ENCODE measurements at places on chromosomes 16 and 17.

GRCh38 chr16:27531826-27532800, 17.6 kb downstream of the GTF3C1 start:
- DNase-seq, result no peak

DNA sequence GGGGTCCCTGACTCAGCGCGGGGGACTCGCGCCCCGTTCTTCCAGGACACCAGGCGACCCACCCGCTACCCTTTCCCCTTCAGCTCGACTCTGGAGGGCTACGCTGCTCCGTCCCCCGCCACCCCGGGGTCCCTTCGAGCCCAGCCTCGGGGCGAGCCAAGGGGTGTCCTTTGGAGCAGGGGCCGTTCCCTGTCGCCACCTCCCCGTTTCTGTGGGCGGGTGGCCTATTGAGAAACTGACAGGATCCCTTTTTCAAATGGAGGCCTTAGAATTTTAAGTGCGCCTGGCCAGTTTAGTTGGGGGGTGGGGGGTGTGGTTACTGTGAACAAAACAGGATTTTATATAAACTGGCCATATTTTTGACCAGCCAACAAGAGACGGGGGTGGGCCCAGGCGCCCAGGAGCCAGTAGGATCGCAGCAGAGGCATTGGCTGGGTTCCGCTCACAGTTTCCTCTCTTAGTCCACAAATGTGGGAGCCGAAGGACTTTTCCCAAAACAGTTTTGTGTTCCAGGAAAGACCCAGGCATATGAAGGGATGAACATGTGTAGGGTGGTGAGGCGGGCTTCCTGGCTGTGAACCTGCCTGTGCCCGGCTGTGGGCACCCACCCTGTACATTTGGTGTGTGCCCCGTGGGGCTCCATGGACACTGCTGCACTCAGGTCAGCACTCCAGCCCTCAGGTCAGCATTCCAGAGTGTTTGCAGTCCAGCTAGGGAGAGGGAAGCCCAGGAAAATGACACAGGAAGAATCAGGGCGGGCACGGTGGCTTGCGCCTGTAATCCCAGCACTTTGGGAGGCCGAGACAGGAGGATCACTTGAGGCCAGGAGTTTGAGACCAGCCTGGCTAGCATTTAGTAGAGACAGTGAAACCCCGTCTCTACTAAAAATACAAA, 722 bp upstream of the TIMP2 start:
- peak; percentile 69 for DNase-seq

GRCh38 chr17:38434178-38434665, 6.0 kb downstream of the ARHGAP23 start:
- no peak for DNase-seq

- no peak for DNase-seq
These were observed 76.5 kb upstream of the TNRC6C start for GRCh38 chr17:77882040-77882439.

GRCh38 chr17:62656446-62656845, 29.0 kb downstream of the MRC2 start:
- DNase-seq, result no peak

DNA sequence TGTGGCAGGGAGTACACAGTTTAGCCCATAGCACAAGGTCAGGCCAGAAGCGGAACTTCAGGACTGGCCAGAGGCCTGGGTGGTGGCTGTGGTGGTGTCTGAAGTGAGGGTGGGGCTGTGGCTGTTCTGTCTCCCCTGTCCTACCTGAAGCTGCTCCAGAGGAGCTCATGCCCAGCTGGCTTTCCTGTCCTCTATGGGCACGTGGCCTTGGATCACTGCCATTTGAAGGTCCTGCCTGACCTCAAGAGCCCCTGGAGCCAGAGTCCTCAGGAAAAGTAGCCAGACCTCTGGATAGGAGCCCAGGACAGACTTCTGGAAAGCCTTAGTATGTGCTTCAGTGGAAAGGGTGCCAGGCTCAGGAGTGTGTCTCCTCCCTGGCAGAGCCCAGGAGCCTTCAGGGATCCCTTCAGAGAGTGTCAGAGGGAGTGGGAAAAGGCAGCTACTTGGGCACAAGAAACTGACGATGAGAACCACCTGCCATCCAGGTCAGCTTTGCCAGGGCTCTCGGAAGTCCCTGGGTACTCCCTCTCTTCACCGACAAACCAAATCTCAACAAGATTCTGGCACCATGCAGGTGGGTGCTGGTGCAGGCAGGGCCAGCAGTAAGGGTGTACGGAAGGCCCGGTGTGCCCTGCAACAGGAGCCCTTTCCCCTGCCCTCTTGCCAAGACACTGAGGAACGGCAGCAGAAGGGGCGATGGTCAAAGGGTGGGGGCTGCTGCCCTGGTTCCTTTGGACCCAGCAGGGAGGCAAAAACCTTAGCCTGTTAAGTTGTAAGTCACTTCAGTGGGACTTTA, 153.7 kb downstream of the NTN1 start:
- no peak for DNase-seq

DNA sequence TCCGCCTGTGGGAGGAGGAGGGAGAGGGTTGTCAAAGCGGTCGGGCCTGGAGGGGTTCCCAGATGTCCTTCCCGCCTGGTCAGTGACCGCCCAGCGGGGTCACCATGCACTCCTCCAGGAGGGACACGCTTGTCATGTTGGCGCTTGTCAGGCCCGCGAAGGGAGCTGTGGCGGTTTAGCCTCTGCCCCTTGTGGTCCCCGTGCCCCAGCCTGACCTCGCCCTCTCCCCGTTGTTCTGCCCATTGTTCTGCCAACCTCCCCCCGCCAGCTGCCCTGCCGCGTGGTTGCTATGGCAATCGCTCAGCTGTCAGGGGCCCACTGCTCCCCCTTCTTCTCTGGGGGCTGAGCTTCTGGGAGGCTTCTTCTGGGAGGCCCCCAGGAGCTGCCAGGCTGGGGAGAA, 146.4 kb upstream of the CIBAR2 start:
- DNase-seq, result no peak

DNA sequence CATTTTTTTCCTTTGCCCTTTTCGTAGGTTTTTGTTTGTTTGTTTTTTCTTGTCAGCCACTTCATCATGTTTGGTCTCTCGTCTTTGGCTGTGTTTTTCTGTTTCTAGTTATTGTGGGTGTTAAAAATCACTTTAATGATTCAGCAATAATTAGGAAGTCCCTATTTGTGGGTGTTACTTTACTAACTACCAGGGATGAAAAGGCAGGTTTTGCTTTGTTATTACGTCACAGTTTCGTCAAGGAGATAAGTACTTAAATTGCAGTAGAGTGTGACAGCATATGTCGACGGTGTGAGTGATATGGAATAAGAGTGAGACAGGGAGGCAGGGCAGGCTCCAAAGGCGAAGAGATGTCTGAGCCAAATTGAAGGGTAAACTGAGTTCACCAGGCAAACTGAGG, 479.6 kb downstream of the WWOX start:
- DNase-seq, result no peak

GRCh38 chr16:53626811-53627210, 76.8 kb downstream of the RPGRIP1L start:
- no peak for DNase-seq

DNA sequence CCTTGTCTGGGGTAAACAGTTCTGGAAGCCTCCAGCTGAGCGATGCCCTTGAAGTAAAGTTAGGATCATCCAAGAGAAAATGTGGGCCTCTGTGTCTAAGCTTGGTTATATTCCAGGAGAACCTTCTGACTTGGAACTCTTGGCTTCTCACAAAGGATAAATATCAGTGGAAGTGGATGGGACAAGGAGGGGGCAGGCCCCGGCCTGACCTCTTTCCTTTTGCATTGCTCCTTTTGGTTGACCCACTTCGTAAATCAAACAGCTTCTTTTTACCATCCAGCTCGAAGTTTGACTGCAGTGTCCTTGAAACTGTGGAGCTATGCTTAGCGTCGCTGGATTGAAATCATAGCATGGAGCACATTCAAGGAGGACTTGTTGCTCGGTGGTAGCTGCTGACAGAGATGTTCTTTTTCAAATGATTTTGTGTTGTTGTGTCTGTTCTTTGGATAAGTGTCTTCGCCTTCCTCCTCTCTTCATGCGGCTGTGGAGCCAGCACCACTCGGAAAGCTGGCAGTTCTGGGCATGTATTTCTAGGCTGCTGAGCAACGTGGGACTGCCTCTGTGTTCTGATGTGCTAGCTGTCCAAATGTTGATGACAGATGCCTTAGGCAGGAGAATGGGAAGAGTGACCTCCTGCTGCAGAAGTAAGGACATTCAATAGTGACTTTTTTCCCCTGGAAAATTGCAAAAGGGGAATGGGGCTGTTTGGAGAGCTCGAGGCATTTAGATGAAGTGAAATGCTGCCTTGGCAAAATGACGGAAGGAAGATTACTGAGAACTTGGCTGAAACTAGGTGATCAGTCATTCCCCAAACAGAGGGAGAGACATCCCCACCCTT, 4.5 kb downstream of the MINK1 start:
- no peak for DNase-seq

DNA sequence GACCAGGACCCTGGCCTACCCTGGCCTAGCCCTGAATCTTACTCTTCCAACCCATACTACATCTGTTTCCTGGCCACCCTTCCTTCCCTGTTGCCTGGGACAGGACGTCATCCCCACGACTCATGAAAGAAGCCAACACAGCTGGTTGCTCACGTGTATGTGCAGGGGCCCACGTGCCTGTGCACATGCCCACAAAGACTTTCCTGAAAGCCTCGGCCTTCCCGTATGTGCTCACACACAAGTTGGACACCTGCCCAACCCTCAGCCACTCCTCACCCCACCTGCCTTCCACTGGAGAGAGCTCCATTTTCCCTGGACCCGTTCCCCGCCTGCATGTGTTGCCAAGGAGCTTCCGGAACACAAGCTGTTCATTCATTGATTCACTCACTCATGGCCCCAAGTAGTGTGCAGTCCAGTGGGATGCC, 7.0 kb downstream of the PLXDC1 start:
- no peak for DNase-seq

DNA sequence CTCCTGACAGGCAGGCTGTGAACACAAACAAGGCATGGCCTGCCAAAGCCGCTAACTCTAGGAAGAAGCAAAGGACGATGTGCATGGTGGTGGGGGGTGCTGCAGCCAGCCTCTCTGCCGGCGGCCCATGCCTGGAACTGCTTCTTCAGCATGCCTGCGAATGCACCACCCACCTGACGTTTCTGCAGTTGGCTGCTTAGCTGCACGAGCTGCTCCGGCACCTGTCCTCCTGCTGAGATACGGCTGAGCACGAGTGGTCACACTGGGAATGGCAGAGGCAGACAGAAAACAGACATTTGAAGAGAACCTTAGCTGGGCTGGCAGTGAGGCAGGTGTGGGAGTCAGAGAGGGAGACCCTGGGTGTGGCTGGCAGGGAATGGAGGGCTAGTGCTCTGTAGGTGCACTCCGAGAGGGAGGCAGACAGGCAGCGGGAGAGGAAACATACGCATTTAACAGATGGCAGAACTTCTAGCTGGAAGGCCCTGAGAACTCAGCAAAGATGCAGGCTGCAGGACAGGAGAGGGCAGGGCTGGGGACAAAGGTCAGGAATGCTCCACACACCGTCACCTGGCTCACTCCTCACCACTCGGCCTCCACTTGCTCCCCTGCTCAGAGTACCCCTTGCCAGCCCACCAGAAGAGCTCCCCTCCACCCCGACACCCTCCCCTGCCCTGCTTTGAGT, 5.2 kb downstream of the FLCN start:
- no peak for DNase-seq

DNA sequence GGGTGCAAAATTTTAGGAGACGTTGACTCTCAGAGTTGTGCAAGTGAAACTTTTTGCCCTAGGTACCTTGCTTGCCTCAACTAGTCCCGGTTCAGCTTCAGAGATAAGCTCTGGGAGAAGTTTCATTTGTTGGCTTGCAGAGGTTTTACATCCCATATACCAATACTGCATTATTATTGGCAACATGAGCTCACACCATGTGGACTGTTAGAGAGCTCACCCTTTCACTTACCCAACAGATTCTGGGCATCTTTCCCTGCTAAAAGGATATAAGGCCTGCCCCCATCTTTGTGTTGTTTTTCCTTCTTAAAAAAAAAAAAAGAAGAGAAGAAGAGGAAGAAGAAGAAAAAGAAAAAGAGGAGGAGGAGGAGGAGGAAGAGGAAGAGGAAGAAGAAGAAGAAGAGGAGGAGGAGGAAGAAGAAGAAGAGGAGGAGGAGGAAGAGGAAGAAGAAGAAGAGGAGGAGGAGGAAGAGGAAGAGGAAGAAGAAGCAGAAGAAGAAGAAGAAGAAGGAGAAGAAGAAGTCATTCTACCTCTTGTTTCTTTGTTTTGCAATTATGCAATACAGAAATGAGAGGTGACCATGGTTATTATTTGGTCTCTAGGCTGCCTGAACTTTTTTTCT, 292.6 kb upstream of the IRX3 start:
- no peak for DNase-seq

GRCh38 chr17:75985986-75986385, 6.9 kb downstream of the TEN1 start:
- no peak for DNase-seq

- DNase-seq, result no peak
These were observed 456 bp upstream of the PRSS53 start for GRCh38 chr16:31089199-31089598.

DNA sequence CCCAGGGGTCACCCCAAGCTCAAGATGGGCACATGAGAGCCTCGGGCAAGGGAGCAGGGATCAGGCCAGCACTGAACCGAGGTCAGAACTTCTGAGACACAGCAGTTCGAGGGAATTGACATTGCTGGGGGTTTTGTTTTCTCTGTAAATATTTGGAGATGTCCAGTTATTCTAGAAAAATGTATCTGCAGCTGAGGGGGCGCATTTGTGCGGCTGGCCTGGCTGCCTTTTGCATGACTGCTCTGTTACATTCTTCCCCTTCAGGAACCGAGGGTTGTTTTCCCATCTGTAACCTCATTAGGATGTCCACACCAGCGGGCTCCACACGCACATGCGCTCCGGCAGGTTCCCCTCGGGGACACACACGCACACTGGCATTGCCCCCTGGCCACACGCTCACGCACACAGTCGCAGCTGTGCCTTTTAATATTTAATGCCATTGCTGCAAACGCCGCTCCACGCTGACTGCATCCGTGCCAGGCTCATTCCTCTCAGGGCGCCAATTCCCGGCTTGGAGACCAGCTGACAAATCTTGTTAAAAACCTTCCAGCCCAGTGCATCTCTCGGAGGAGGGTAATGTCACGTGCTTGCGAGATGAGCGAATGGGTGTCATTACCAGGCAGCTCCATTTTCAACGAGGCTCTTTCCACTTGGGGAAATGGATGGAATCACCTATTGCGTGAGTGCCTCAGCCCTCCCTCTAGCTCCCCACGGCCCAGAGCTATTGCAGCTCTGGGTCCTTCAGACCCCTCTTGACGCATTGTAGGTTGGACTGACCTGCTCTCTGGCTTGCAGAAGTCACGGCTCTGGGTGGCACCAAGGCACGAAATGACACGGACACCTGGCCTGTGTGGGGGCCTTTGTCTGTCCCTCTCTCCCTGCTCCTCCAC, 13.1 kb downstream of the CCR7 start:
- DNase-seq, result peak; percentile 98

DNA sequence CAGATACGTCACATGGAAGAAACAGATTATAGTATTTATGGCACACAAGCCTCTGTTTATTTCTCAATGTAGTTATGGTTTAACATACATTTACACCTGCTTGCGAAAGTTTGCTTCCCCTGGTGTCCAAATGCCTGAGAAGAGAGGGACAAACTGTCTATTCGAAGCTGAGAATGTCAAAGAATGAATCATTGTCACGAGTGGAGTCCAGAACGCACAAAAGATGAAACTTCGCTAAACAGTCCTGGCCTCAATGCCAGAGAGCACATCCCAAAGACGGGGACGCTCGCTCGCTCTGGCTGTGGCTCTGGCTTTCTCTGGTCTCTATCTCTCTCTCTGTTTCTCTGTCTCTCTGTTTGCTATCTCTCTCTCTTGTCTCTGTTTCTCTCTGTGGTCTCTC, 298.8 kb downstream of the FOXL1 start:
- no peak for DNase-seq

GRCh38 chr17:64515419-64515818, 8.6 kb downstream of the CEP95 start:
- no peak for DNase-seq

- DNase-seq, result peak; percentile 20
These were observed 112.0 kb upstream of the SMURF2 start for GRCh38 chr17:64773836-64774761.

Data from AG09309 (cell line).